Lower lobe of right lung (tissue), 2 donors: ENCODE measurements at places on chromosomes 11 and 22. TPM values are rescaled to one million over a fixed set of nuclear protein-coding genes. Genes with fewer than 3 reads are reported as not detected.

DNA sequence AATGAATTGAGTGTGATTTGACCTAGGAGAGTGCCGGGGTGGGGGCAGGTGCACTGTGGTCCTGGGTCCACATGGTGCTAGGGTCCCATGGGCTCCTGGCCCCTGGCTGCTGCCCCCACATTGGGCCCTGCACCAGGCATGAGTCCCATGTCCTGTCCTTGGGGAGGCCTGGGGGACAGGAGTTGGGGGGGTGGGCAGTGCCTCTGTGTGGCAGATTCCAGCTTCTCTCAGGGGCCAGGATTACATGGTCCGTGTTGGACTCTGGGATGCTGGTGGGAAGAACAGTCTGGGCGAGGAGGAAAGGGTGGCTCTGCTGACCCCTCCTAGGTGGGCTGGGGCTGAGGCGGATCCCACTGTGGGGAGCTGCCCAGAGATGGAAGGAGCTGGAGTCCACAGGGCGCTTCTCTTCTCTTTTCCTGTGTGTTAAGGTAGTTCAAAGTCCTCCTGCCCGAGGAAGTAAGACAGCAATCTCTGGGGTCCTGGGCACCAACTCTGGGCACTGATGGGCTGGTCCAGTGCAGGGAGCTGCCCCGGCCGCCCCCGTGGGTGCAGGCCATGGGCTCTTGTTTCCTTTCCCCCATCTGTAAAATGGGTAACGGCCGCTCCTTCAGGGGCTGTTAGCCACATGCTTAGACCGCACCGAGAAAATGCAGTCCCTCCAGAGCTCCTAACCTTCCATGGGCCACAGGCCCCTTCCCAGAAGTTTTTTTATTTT, 19.8 kb downstream of the KCNQ1 start:
- DNase-seq, result no peak
- no peak overlapping the region for H3K27ac ChIP-seq
- no peak overlapping the region for H3K4me3 ChIP-seq
- H3K36me3 ChIP-seq, result no peaks in the 10 kb centered on the region
- peaks cover 22% of the 10 kb centered on the region for H3K4me1 ChIP-seq

GRCh38 chr11:121592708-121593107, 139.9 kb upstream of the SORL1-AS1 start:
- peaks cover 65% of the 10 kb centered on the region for H3K36me3 ChIP-seq
- no peak overlapping the region for H3K4me3 ChIP-seq
- no peak overlapping the region for H3K27ac ChIP-seq

DNA sequence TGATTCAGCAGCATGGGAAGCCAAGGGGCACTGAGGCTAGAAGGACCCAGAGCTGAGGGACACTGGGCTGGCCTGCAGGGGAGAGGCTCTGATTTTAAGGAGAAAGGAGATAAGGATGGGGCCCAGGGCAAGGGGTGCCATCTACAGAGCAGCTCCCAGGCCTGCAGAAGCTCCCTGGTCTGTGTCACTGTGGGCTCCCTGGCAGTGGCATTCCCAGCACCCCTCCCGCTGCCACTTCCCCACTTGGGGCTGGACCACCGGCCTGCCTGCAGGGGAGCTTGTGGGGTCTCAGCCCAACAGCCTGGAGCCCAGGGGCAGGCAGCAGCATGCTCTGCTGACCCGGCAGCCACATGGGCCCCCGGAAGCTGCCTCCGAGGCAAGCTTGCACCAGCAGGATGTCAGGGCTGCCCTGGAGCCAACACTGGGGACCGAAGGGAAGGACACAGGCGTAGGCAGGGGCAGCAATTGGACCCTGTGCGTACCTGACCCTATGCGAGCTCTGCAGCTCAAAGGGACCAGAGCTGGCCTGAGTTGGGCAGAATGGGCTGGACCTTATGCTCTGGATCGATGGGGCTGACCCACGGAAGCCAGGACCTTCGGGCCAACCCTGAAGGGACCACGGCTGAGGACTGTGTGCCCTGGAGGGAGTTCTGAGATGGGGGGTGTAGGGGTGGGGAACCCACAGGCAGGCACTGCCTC, 35.4 kb upstream of the WNT7B start:
- H3K27me3 ChIP-seq, result no peaks in the 10 kb centered on the region
- H3K4me3 ChIP-seq, result no peak overlapping the region
- peaks cover 34% of the 10 kb centered on the region for H3K4me1 ChIP-seq

- no peak overlapping the region for H3K27ac ChIP-seq
- H3K27me3 ChIP-seq, result no peaks in the 10 kb centered on the region
- peaks cover 47% of the 10 kb centered on the region for H3K4me1 ChIP-seq
- no peak for DNase-seq
- no peaks in the 10 kb centered on the region for H3K36me3 ChIP-seq
- no peak overlapping the region for H3K4me3 ChIP-seq
These were observed 19.4 kb downstream of the APLP2 start for GRCh38 chr11:130088919-130089673.

The PNPLA3 gene
- total RNA-seq, result 6.9 TPM

GRCh38 chr11:117421041-117421440, 93.4 kb downstream of the CEP164 start:
- H3K27ac ChIP-seq, result no peak overlapping the region
- no peak overlapping the region for H3K4me3 ChIP-seq
- no peak for DNase-seq
- peaks cover 8% of the 10 kb centered on the region for H3K27me3 ChIP-seq

DNA sequence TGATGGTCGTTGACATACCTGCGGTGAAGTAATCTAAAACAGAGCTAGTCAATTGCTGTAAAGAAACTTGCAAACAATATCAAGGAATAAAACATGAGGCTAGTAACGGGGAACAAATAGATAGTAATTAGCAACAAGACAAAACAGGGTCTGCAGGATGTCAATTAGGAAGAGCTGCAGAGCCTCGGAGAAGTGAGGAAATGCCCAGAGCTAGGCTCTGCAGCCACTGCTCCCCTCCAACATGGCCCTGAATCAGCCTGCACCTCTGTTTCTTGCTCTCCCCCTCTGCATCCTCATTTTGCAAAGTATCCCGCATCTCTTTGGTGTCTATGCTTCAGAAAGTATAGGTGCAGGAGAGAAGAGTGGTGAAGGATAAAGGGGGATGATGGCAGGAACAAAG, 507.4 kb upstream of the FAT3 start:
- no peaks in the 10 kb centered on the region for H3K27me3 ChIP-seq
- H3K4me1 ChIP-seq, result no peaks in the 10 kb centered on the region
- no peak for DNase-seq
- H3K4me3 ChIP-seq, result no peak overlapping the region

The NECTIN1 gene
- total RNA-seq, result 9.1 TPM

DNA sequence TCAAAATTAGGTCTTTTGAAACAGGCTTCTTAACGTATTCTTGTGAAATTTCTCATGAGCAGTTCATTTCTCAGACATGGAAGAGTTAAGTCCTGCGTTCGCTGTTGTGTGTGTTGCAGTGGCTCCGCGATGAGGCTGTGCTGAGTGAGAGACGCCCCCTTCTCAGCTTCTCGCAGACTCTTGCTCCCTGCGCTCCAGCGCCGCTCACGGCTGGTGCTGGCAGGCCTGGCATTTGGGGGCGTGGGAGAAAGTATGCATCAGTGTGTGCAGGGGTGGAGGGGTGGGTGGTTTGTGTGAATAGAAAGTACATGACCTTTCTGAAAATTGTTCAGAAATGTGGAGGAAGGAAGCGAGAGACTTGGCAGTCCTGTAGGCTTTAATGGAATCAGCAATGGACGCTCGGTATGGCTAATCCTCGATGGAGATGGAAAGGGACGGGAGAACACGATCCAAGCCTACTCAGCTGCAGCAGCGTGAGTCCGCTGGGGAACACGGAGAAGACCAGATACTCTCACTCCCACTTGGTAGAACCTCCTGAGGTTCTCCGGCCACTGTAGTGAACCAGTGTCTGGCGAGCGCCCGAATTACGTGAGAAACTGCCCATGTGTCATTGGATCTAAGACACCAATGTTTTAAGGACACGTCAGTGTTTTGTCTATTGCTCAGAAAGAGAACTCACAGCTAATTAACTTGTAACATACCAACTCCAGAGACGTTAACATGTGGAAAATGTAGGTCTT, 5.9 kb downstream of the TAB1 start:
- no peak overlapping the region for H3K27ac ChIP-seq
- no peaks in the 10 kb centered on the region for H3K27me3 ChIP-seq
- H3K4me3 ChIP-seq, result no peak overlapping the region
- DNase-seq, result no peak
- peaks cover 19% of the 10 kb centered on the region for H3K4me1 ChIP-seq
